Thyroid gland (tissue), 4 donors: ENCODE measurements at places on chromosomes 16 and 17. TPM values are rescaled to one million over a fixed set of nuclear protein-coding genes. Genes with fewer than 3 reads are reported as not detected.
A peak's percentile ranks its signal among the peaks of the same experiment; 100 is the strongest.

- peaks cover 39% of the 10 kb centered on the region for H3K4me1 ChIP-seq
- no peak overlapping the region for H3K4me3 ChIP-seq
- H3K27ac ChIP-seq: peak overlapping the region; percentile 30
- DNase-seq: peak; percentile 93
- no peaks in the 10 kb centered on the region for H3K27me3 ChIP-seq
Observed at GRCh38 chr17:75693500-75694481, 26.7 kb downstream of the SAP30BP start.

DNA sequence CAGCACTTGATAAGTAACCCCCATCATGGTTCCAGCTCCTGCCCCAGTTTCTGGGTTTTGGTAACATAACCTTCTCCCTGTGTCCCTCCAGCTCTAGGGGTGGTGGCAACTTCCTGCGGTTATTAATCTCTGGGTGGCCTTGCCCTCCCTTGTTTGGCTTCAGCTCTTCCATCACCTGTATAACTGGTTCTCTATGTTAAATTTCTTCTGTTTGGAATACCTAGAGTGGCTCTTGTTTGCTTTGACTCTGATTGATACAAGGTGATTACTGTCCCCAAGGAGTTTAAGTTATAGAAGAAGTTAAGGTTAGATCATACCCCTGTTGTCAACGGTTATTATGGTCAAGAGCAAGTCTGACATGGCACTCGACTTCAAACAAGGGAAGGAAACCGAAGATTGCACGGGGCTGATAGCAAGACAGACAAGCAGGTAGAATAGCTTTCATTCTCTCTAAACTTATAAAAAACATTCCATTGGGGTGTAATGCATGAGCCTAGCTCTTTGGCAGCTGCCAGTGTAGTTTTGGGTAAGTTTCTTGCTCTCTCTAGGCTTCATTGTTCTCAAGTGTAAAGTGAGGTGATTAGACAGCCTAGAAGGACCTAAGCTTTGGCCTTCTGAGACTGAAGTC, 11.0 kb upstream of the CCR7 start:
- H3K4me1 ChIP-seq: no peaks in the 10 kb centered on the region
- H3K36me3 ChIP-seq: no peaks in the 10 kb centered on the region
- no peak overlapping the region for H3K4me3 ChIP-seq
- no peaks in the 10 kb centered on the region for H3K27me3 ChIP-seq

The HS3ST2 gene
- 7.0 TPM for total RNA-seq

GRCh38 chr17:17182598-17183136, 23.5 kb downstream of the PLD6 start:
- no peak overlapping the region for H3K4me3 ChIP-seq
- H3K4me1 ChIP-seq: peaks cover 51% of the 10 kb centered on the region
- peaks cover 44% of the 10 kb centered on the region for H3K36me3 ChIP-seq
- H3K27me3 ChIP-seq: no peaks in the 10 kb centered on the region
- DNase-seq: no peak

DNA sequence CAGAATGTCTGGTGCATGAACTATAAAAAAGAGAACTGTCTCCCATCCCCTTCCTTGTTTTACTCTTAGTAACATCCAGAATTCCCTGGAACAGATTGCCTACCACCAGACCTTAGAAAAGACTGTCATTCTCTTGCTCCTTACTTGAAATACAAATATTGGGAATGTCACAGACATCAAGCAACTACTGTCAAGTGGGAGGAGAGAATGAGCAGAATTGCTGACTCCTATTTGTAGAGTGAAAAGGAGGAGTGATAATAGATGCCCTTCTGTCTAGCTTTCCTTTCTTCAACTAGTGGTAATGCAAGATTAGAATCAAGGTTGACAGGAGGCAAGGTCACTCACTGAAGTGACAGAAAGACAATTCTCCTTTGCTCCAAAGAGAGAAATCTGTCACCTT, 23.9 kb upstream of the NOL11 start:
- H3K27ac ChIP-seq: no peak overlapping the region
- H3K36me3 ChIP-seq: no peaks in the 10 kb centered on the region
- DNase-seq: no peak
- no peaks in the 10 kb centered on the region for H3K27me3 ChIP-seq
- H3K4me1 ChIP-seq: no peaks in the 10 kb centered on the region
- H3K4me3 ChIP-seq: no peak overlapping the region

GRCh38 chr16:86497551-86498021, 12.7 kb upstream of the FOXF1 start:
- no peak overlapping the region for H3K4me3 ChIP-seq
- peaks cover 36% of the 10 kb centered on the region for H3K27me3 ChIP-seq
- H3K36me3 ChIP-seq: no peaks in the 10 kb centered on the region
- H3K4me1 ChIP-seq: peaks cover 3% of the 10 kb centered on the region
- no peak for DNase-seq

- DNase-seq: no peak
- no peaks in the 10 kb centered on the region for H3K27me3 ChIP-seq
- H3K36me3 ChIP-seq: no peaks in the 10 kb centered on the region
- H3K4me1 ChIP-seq: peaks cover 5% of the 10 kb centered on the region
- H3K4me3 ChIP-seq: no peak overlapping the region
- H3K27ac ChIP-seq: peak overlapping the region; percentile 91
Observed at GRCh38 chr16:57371494-57372371, 557 bp upstream of the CX3CL1 start.

GRCh38 chr16:22188595-22189442, 17.3 kb upstream of the EEF2K start:
- H3K27me3 ChIP-seq: no peaks in the 10 kb centered on the region
- no peak overlapping the region for H3K4me3 ChIP-seq
- H3K4me1 ChIP-seq: peaks cover 28% of the 10 kb centered on the region
- peak; percentile 67 for DNase-seq
- peak overlapping the region; percentile 64 for H3K27ac ChIP-seq

- DNase-seq: no peak
- H3K4me1 ChIP-seq: no peaks in the 10 kb centered on the region
- no peak overlapping the region for H3K27ac ChIP-seq
- no peak overlapping the region for H3K4me3 ChIP-seq
- no peaks in the 10 kb centered on the region for H3K36me3 ChIP-seq
Observed at GRCh38 chr16:27650073-27650701, 100.2 kb downstream of the KATNIP start.

The TBX21 gene
- 0.73 TPM for total RNA-seq

DNA sequence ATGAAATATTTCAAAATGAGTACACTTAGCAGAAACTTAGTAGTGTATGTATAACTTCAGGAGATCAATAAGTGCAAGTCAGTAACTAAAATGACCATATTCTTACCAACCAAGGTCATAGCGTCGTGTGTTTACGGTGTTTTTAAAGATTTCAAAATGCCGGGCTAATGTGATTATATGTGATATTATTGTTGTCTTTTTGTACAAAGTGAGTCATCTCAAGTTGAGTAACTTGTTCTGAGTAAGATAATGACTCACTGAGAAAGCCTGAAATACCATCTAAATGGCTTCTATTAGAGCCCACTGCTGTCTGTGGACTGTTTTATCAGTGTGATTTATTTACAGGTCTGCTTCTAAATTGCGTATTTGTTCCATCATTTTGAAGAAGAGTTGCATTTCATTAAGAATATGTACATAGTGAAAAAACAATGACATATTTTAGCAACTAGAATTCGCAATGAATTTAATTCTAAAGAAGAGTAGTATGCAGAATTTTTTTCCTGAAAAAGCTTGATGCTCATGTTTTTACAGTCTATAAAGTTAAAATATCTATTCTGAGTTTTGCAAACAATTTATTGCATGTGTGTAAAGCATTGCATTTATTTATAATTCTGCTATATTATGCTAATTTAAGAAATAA, 12.7 kb downstream of the KRT12 start:
- DNase-seq: no peak
- no peak overlapping the region for H3K27ac ChIP-seq
- H3K4me1 ChIP-seq: no peaks in the 10 kb centered on the region
- no peak overlapping the region for H3K4me3 ChIP-seq
- no peaks in the 10 kb centered on the region for H3K27me3 ChIP-seq

The OR3A2 gene
- not detected for total RNA-seq

- H3K27ac ChIP-seq: no peak overlapping the region
- H3K27me3 ChIP-seq: no peaks in the 10 kb centered on the region
- H3K36me3 ChIP-seq: no peaks in the 10 kb centered on the region
- H3K4me1 ChIP-seq: peaks cover 7% of the 10 kb centered on the region
- no peak for DNase-seq
Observed at GRCh38 chr17:57253362-57254065, 2.8 kb upstream of the MSI2 start.

The XAF1 gene
- total RNA-seq: 34.1 TPM

The CLDN9 gene
- 0.33 TPM for total RNA-seq

- no peaks in the 10 kb centered on the region for H3K36me3 ChIP-seq
- H3K4me3 ChIP-seq: peak overlapping the region; percentile 77
- DNase-seq: peak; percentile 72
- peak overlapping the region; percentile 98 for H3K27ac ChIP-seq
- H3K27me3 ChIP-seq: no peaks in the 10 kb centered on the region
- H3K4me1 ChIP-seq: peaks cover 85% of the 10 kb centered on the region
Observed at GRCh38 chr17:17694169-17695081, 13.2 kb downstream of the RAI1 start.
